ENCODE measurements at places on chromosomes 7 and 10.

DNA sequence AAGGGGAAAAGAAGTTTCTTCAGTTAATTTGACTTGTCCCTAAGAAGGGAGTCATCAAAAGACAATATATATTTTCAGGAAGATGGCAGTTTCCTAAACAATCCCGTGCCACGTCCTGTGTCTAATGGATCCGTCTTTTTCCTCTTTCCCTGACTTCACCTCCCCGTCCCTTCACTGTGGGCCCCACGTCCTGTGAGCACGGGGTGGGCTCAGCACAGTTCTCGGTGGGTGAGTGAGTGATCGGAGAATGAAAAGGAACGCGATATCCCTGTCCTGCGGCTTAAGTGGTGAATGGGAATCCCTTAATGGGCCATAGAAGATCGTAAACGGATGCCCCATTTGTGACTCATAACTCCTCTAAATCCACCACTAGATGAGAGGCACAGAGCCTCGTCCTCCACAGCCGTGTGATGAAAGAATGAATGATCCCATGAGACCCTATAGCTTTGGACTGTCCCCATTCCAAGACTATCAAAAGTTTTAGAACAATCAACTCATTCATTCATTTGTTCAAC is 63.5 kb upstream of the PITRM1 start:
- no peak for DNase-seq

DNA sequence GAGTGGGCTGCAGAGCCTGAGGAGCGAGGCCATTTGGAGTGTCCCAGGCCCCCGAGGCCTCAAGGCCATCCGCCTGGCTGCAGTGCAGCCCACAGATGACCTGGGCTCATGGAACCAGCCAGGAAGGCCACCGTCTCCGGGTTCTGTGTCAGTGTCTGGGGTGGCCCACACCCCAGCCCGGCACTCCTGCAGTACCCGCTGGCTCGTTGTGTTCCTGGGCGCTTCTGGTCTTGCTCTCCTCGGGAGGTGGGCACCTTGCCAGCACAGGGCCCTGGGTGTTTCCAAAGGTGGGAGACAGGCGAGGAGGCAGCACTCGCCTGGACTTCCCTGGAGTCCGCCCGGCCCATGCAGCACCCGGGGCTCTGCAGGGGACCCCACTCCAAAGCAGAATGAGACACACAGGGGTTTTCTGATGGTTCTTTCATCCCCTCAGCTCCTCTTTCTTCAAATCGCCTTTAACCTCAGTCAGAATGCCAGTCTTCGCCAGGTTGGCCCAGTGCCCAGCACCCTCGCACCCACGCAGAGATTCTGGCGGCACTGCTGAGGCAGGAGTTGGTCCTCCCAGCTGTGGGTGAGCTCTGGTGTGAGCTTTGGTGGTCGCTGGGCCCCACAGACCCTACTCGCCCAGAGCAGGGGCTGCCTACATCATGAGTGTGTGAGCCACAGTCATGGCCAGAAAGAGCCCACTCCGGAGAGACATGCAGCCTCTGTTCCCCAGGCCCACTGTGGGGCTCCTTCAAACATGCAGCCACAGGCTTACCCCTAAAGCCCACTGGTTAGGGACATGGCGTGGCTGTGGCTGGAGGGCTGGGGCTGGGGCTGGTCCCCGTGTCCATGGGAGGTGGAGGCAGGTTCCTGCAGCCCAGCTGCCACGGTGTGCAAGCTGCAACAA is 155.7 kb downstream of the EBF3 start:
- no peak for DNase-seq

DNA sequence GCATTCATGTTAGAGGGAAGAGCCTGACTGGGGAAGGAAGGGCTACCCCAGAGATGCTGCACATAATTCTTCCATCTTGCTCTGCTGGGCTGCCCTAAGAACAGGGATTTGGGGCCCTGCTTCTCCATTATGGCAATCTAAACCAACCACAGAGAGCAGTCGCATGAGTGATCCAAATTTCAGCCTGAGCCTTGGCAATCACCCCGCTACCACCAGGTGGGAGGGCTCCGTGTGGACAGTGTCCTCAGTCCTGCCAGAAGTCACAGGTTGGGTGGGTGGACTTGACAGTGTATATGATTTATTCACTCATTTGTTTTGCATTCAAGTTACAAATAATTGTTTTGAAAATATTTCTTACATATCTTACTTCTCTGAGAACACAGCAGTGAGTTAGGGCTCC is 22.0 kb downstream of the ABCC2 start:
- no peak for DNase-seq

DNA sequence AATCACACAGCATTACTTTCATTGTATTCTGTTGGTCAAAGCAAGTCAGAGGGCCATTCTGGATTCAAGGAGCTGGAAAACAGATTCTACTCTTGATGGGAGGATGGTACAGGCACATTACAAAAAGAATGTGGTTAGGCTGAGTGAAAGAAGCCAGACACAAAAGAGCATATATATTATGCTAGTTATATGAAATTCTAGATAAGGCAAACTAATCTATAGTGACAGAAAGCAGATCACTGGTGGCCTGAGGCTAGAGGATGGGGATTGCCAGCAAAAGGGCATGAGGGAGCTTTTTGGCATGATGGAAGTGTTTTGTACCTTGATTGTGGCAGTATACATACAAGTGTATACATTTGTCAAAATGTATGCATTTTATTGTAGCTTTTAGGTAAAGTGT is 96.8 kb downstream of the SPAG6 start:
- DNase-seq, result no peak

DNA sequence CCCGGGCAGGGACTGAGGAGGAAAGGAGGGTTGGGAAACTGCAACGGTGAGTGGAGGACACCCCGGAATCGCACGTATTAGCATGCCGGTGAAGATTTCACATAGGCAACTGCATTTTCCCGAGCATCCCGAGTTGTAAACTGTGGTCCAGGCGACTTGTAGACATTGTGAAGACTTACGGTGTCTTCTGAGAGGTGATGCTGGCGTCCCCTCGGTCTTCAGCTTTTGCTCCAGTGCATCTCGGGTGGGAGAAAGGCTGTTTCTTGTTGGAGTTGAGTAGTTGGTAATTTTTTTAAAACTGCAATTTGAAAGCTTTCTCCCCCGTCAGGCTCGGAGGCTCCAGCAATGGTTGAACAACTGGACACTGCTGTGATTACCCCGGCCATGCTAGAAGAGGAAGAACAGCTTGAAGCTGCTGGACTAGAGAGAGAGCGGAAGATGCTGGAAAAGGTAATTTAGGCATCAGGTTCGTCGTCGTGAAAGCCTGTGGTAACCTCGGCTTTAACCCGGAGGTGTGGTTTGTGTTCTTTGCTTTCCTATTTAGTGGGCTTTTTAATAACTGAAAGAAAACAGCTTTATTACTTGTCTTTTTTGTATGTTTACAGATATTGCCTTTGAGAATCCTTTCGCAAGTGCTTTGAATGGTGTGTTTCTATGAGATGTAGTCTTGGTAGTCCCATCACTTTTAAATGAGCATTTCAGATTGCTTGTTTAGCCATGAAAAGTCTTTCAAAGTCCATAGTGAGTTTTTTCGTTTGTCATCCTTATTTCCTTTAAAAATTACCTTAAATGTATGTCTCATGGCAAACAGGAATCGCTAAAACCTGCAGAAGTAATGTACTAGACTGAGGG is 687 bp downstream of the HELLS start:
- DNase-seq, result no peak

DNA sequence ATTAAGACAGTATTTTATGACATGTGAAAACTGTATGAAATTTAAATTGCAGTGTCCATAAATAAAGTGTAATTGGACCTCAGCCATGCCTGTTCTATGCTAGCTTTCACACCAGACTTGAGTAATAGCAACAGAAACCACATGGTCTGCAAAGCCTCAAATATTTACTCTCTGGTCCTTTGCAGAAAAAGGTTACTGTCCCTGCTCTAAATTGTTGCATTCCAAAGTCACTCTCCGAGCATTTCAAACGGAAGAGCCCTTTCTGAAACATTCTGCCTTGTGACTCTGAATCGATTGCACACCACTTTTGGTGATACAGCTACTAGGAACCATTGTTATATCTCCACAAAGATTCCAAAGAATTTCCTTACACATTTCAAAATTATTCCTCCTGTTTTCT is 81.0 kb upstream of the STK17A start:
- DNase-seq, result no peak

DNA sequence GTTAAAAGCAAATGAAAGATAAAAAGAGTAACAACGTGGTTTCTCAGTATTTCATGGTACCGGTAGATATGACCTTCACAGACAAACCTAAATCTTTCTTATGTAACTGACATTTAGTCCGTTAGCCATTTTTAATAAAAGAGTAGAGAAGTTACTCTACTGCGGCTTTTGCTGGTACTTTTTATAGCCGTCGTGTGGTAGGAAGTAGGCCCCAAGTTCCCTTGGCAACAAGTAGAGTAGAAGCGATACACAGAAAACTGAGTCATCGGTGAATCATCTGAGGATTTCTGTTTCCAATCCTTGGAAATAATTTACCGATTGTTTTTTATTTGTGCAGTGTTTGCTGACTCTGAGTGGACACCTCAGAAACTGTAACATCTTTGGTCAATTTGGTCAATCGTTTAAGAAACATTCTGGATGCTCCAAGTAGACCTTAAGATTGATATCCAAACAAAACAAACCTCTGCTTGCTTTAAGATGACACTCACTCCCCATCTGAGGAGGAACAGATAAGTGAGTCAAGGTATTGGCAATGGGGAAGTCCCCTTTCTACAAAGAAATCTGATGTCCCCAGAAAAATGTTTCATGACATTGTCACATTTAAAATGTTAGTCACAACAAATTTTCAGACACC is 63.9 kb upstream of the AHR start:
- DNase-seq, result no peak

- no peak for DNase-seq
These were observed 14.1 kb upstream of the C10orf95 start for GRCh38 chr10:102465466-102465865.

DNA sequence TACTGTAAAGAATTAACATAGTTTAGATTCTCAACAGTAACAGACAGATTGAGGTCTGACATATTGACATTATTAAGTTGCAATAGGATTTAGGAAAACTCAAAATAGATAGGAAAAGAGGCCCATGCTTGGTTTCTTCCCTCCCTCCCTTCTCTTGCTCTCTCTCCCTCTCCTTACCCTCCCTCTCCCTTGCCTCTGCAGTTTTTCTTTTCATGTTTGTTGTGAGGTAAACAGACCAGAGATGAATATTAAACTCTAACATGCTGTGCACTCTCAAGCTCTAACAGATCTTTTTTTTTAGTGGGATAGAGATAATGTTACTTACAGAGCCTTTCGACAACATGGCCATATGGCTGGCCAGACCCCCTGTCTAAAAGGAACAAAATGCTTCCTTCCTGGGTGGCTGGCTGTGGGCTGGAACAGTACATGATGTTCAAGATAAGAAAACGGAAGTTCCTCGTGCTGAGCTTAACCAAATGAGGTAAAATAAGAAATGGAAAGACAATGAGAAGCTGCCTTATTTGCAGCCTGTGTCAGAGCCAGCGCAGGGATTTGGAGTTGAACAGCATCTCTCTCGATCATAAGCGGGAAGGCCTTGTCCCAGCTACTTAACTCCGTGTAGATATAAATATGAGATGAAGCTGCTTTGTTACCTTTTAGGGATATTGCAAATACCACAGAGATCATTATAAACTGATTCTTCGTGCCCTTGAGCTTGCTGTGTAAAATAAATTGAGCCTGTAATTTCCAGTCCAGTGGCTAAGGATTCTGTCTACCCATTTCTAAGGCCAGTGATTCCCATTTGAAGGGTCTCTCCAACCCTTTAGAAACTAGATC is 391.9 kb upstream of the NPVF start:
- no peak for DNase-seq

- DNase-seq, result no peak
These were observed 125.7 kb upstream of the MYO3A start for GRCh38 chr10:25808372-25808771.

GRCh38 chr10:15393139-15393825 is 22.2 kb upstream of the FAM171A1 start:
- peak; percentile 75 for DNase-seq

GRCh38 chr7:150867605-150868004 is 15.3 kb downstream of the AOC1 start:
- no peak for DNase-seq

DNA sequence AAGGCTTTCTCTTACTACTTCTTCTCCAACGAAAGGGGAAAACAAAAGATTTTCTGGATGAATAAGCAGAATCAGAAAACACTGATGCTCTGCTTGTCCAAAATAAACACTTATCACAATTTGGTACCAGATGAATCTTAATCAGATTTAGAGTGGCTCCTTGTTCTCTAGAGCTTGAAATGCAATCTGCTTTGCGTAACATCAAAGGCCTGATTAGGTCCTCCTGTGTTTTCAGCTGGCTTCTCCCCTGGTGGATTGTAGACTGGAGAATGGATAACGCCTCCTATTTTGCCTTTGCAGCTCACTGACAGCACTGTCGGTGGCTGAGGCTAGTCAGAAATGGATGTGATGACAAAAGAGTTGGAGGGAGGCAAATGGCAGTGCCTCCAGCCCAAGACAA is 91.2 kb downstream of the FAM13C start:
- DNase-seq, result no peak

DNA sequence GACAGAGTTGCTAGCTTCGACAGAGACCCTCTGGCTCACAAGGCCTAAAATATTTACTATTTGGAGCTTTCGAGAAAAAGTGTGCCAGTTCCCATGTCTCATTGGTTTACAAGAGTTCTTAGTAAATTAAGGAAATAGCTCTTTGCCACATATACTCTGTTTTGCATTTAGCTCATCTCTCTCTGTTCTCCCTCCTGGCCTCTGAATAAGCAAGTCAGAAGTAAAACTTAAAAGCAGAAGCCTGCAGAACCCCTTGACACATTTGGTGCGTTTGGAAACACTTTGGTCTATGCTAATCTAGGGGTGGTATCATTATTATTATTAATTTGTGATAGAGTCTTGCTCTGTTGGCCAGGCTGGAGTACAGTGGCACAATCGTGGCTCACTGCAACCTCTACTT is 6.4 kb downstream of the CARD11 start:
- DNase-seq, result no peak

GRCh38 chr7:7867846-7868571 is 100.6 kb upstream of the GLCCI1 start:
- DNase-seq, result peak; percentile 68

DNA sequence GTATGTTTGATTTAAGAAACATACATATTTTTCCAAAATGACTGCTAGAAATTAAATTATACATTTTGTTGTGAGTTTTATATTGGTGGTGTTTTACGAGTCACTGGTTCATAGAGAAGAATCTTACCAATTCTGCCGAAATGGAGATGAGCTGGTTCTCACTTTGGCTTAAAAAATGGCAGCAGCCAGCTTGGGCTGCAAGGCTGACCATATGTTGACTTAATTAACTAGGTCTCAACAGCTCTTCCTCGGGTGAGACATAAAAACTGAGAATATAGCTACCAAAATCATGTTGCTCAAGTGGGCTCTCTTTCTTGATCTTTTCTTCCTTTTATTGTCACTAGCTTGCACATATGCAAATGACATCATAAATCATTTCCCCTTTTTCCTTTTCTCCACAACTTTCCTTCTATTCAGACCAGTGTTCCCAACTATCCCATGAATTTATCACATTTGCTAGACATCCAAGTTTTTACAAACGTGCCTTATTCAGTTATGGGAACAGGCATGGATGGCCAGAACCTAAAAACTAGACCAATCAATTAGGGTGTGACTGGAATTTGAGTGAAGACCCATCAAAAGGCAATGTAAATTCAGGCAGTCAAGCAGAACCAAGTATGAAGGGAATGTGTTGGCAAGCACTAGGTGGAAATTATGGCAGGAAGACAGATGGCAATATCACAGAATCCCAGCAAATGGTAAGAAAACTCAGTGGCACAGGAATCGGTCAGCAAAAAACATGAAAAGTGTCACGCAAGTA is 6.4 kb upstream of the TSPAN12 start:
- DNase-seq, result peak; percentile 48

Measured in right hindlimb (tissue), 1 donor.